ENCODE measurements at places on chromosomes 12 and 14. TPM values are rescaled to one million over a fixed set of nuclear protein-coding genes. Genes with fewer than 3 reads are reported as not detected.

The GPRC5D gene
- not detected for total RNA-seq

The TC2N gene
- total RNA-seq = 48.8 TPM

The LALBA gene
- not detected for total RNA-seq

The OTUB2 gene
- total RNA-seq = 0.93 TPM

The INSM2 gene
- total RNA-seq = not detected

The KRT72 gene
- total RNA-seq = 3.2 TPM

The RASSF3 gene
- 38.0 TPM for total RNA-seq
